ENCODE measurements at places on chromosomes 1 and 21.

DNA sequence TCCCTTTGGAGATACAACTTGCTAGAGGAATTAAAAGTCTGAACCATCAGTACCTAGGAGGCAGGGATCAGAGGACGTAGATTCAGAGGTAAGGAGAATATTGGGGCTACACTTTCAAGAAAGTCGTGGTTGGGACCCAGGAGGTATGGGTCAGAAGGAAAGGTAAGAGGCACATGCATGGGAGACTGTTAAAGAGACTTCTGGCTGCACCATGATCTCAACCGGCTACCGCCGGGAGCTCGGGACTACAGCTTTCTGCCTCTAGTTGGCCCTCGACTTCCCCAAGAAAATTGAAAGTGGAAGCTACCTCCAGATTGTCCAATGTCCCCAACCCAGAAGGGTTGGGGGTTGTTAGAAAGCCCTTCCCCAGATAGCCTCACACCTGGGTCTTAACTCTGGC, 355.7 kb upstream of the TMPRSS15 start:
- no peak for DNase-seq

GRCh38 chr1:186812570-186812969, 16.2 kb upstream of the PLA2G4A start:
- DNase-seq, result no peak

GRCh38 chr1:89351597-89352311, 12.1 kb upstream of the GBP6 start:
- no peak for DNase-seq

GRCh38 chr1:59506952-59507351, 210.1 kb downstream of the FGGY start:
- no peak for DNase-seq

DNA sequence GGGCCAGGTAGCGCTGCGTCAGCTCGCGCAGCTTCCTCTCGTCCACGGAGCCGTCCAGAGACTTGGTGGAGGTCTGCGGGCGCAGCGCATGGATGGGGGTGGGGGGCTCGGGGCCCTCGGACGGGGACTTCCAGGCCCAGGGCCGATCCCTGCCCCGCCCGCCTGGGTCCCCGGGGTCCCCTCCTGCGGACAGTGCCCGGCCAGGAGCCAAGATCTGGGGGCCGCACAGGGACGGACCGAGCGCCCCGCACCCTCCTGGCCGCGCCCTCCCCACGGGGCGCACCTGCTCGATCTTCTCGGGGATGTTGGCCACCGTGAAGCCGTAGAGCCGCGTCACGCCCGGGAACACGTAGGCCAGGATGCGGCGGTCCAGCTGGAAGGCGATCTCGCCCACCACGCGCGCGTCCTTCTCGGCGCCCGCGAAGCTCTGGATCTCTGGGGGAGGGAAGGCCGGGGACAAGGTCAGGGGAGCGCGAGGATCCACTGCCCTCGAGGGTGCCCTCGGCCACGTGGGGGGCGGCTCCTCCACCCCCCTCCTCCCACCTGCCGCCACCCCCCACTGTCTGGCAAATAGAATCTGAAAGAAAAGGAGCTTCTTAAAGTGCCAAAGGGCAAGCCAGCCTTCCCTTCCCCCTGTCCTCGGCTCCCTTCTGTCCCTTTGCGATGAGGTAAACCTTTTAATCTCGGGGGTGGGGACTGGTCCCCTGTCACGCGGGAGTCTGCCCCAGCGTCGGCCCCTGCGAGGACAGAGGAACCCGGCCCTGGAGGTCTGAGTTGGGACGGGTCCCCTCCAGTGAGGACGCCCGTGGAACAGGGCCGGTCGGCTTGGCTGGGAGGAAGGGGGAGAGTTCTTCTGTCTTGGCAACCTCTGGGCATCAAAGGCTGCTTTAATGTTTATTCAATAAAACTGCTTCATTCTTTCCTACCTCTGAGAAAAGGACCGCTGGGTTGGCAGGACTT, 6.5 kb upstream of the FTCD start:
- DNase-seq, result no peak

- no peak for DNase-seq
These were observed 23.8 kb downstream of the IER5 start for GRCh38 chr1:181112071-181112929.

- no peak for DNase-seq
These were observed 85.9 kb downstream of the PTPRU start for GRCh38 chr1:29322147-29322694.

- DNase-seq, result peak; percentile 61
These were observed 12.1 kb downstream of the IRF2BP2 start for GRCh38 chr1:234597894-234598293.

- no peak for DNase-seq
These were observed 8.3 kb upstream of the SH2D5 start for GRCh38 chr1:20740781-20741180.

GRCh38 chr1:167331650-167332049, 111.0 kb downstream of the POU2F1 start:
- no peak for DNase-seq

DNA sequence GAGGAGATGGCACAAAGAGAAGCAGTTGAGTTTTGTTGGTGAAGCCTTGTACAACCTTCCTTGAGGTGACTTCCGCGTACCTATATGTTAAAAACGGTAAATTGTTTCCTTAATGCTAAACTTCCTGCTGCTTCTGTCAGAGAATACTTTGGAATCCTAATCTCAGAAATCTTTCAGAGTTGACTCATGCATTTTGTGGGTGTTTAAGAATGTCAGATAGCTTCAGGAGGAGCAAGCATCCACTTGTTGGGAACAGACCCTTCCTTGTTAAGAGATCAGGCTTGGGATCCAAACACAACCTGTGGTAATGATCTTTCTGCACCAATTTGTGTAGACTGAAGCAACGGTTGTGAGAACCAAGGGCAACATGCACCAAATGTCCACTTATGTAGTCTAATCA, 29.5 kb downstream of the AK4 start:
- no peak for DNase-seq

DNA sequence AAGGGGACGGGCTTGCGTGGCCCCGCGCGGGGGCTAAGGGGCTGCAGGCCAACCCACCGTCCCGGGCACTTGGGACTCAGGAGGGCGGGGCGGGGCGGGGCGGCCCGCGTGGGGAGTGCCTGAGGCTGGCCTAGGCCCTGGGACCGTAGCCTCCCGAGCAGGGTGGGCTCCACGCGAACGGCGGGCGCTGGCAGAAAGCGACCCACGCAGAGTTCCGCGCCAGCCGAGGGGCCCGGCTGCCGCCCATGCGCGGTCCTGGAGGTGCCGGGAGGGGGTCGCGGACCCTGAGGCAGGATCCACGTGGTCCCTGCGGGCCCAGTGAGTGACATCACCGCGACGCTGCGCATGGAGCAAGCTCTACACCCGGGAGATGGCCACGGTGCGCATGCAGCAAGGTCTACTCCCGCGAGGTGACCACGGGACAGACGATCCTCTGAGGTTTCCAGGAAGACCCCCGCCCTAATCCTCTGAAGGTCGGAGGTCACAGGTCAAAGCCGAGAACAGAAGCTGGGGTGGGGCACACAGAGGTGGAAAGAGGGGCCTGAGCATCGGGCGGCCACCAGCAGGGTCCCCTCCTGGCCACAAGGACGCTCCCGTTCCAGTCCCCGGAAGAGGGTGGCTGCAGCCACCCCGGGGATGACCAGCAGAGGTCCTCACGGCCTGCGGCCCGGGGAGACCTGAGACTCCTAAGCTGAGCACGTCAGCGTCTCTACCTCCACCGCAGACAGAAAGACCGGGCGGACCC, 13.5 kb upstream of the SLC19A1 start:
- peak; percentile 33 for DNase-seq

- DNase-seq, result no peak
These were observed 54.9 kb upstream of the RGS7 start for GRCh38 chr1:241411776-241412338.

GRCh38 chr1:7702365-7702764, 68.7 kb upstream of the VAMP3 start:
- DNase-seq, result no peak

- no peak for DNase-seq
These were observed 623 bp downstream of the RPL22 start for GRCh38 chr1:6198646-6199297.

DNA sequence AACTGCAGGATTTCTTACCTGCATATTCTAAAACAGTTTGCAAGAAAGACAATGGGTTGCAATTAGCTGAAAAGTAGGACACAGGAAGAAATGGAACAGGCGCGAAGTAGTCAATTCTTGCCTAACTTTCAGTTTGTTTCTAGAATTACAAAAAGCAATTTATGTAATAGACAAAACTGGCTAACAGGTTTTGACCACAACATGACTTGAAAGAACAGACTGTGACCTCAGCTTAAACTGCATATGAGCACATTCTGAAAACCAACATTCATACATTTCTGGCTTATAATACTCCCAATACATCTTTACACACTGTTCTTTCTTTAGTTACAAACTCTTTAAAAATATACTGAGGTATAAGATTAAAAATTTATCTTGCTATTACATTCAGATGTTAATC, 405.9 kb upstream of the B3GALT2 start:
- DNase-seq, result no peak

DNA sequence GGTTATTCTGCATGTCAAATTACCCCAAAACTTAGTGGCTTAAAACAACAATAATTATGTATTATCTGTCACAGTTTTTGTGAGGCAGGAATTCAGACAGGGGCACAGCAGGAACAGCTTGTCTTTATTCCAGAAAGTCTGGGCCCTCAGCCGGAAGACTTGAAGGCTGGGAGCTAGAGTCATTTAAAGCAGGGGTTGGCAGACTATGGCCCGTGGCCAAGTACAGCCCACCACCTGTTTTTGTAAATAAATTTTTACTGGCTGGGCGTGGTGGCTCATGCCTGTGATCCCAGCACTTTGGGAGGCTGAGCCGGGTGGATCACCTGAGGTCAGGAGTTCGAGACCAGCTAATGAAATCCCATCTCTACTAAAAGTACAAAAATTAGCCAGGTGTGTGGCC, 39.6 kb upstream of the KDM4A start:
- DNase-seq, result no peak

GRCh38 chr1:236063551-236063918, 1.4 kb downstream of the NID1 start:
- no peak for DNase-seq

GRCh38 chr1:89081005-89081404, 16.0 kb upstream of the GBP1 start:
- no peak for DNase-seq

GRCh38 chr1:65006806-65007205, 40.5 kb upstream of the JAK1 start:
- no peak for DNase-seq

DNA sequence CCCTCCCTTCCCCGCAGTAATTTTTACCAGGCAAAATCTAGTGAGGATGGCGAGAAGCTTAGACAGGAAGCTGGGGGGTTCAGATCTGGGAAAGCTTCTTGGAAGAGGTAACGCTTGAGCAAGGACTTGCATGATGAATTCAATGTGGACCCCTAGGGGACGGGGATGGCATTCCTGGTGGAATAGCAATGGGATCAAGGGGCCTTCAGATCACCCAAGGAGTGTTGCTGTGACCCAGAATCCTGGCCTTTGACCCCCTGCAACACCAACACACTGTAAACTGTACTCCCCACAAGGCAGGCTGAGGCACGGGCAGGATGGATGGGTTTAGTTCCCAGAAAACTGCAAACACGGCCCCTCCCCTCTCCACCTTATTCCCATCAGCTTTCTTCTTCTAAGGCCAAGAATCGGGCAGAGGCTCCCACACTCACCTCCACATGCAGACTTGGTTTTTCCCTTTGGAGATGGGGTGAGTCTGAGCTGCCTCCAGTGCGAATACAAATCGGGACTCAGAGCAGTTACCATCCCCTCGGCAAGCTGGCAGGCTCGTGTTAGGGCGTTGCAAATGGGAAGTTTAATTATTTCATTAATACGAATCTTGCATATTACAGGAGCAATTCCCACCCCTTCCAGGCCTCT, 20.1 kb downstream of the DISP3 start:
- DNase-seq, result no peak

DNA sequence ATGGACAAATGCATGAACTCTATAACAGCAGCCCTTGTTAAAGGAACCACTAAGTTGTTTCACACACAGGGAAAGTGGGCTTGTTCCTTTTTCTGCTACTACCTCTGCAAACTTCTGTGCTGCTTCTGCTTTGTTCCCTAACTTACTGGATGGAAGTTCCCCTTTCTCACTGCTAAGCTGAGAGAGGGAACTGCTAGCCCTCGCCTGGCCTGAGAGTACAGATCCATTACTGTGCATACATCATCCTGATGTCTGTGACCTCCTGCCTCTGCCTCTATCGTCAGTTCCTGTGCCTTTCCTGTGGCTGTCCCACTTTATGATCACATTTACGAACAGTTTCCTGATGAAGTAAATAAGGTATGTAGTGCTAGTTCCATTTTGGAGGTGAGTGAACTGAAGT, 3.5 kb downstream of the GNAT2 start:
- no peak for DNase-seq

GRCh38 chr1:221723018-221723847, 18.7 kb downstream of the DUSP10 start:
- DNase-seq, result no peak

DNA sequence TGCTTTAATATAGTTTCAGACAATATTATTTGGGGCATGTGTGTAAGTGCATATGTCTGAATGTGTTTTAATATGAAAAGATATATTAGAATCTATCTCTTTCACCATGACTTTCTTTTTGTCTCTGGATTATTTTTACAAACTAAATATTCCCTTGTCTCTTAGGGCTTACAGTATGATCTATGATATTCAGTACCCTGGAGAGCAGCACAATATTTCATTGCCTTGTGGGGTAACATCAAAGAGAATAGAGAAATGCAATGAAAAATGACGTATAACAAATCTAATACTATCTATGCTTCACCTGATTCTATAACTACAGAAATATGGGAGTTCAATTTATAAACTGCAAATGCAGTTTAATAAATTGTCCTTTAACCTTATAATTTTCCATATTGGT, 2084.5 kb downstream of the MRPL39 start:
- DNase-seq, result no peak

DNA sequence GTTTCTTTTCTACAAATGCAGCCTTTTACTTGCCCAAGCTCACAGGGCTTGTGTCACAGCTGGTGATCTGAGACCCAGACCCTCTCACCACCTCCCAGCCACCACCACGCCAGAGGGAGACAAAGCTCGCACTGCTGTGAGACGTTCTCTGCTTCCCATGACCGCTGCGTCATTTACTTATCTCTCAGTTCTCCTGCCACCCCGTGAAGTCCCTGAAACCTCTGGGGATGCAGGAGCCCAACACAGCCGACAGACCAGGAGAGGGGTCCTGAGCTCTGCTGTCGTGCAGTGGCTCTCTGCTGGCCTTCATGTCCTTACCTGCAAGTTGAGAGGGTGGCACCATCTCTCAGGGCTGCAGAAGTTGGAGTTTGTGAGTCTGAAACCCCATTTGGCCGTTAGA, 77.7 kb downstream of the SLC16A1 start:
- DNase-seq, result no peak

DNA sequence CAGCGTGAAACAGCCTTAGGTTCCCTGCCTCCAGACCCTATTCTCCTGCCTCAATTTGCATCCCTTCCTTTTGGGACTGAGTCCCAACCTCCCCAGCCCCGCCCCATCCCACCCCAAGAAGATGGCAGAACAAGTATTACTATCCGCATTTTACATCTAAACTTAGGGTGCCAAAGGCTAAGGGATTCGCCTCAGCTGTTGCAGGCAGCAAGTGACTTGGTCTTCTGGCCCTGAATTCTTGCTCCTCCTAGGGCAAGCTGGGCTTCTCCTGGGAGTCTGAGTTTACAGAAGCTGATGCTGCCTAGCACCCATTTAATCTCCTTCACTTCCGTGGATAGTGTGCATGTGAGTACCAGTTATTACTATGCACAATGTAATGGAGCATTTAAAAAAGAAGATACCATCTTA, 161.3 kb upstream of the NR5A2 start:
- no peak for DNase-seq

GRCh38 chr1:246199086-246199645, 307.9 kb downstream of the SMYD3 start:
- peak; percentile 96 for DNase-seq
